Type B pancreatic cell (in vitro differentiated cells): ENCODE measurements at places on chromosomes 5 and 9. TPM values are rescaled to one million over a fixed set of nuclear protein-coding genes. Genes with fewer than 3 reads are reported as not detected.

DDX31 gene
- total RNA-seq, result 16.0 and 19.6 TPM in 2 replicates

LRRC19 gene
- 0.29 and 0.74 TPM in 2 replicates for total RNA-seq

GRCh38 chr5:175693741-175694140 lies 35.9 kb downstream of the HRH2 start:
- no peak for DNase-seq

- no peak for DNase-seq
Measured at GRCh38 chr5:164346785-164347630, 841.6 kb downstream of the MAT2B start.

IPO11 gene
- 32.4 and 41.0 TPM in 2 replicates for total RNA-seq

S1PR3 gene
- total RNA-seq, result 9.3 and 37.9 TPM in 2 replicates

GRCh38 chr9:133429214-133429613 lies 7.0 kb downstream of the ADAMTS13 start:
- no peak for DNase-seq

DNA sequence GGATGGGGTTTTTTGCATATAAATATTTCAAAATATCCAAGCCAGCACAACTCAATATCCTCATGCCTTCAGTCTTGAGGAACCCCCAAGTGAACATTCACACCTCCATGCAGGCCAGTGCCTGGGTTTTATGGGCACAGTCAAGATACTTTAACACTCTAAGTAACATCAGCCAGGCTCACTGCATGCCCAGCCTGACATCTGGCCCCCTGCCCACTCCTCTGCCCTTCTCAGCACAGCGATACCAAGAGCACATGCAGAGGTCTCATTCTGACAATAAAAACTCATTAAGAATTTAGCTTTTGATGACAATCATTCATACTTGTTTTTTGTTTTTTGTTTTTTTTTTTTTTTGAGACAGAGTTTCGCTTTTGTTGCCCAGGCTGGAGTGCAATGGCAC lies 250.0 kb downstream of the CWC27 start:
- no peak for DNase-seq

- DNase-seq, result no peak
Measured at GRCh38 chr5:68220914-68221313, 5.4 kb downstream of the PIK3R1 start.

DNA sequence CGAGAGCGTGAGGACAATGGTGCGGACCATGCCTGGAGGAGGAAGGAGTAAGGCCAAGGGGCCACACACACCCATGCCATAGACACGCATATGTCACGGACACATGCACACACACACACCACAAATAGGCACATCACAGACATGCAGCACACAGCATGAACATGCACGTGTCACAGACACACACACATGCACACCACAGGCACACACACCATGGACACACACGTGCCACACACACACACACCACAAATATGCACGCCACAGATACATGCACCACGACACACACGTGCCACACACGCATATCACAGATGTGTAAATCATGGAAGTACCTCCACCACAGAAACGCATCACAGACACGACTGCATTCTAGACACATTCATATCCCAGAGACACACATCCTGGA lies 16.7 kb downstream of the TERT start:
- DNase-seq, result no peak

SMIM32 gene
- 12.8 and 17.0 TPM in 2 replicates for total RNA-seq

- no peak for DNase-seq
Measured at GRCh38 chr5:72145348-72145747, 38.1 kb downstream of the MAP1B start.

DNA sequence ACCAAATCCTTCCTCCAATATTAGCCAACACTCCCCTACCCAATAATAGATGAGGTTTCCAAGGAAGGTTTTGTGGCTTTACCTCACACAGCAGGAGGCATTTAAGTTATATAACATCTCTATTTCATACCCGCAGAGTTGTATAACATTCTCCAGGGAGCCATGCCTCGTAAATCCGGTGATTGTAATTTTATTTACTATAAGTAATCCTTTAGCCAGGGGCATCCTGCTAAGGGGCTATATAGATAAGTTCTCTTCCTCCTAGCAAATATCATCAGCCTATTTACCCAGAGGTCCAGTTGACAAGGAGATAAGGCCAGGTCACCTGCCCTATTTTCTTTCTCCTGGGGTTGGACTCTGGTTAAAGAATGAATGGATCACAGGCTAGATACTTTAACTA lies 2051.0 kb downstream of the EFNA5 start:
- no peak for DNase-seq

DNA sequence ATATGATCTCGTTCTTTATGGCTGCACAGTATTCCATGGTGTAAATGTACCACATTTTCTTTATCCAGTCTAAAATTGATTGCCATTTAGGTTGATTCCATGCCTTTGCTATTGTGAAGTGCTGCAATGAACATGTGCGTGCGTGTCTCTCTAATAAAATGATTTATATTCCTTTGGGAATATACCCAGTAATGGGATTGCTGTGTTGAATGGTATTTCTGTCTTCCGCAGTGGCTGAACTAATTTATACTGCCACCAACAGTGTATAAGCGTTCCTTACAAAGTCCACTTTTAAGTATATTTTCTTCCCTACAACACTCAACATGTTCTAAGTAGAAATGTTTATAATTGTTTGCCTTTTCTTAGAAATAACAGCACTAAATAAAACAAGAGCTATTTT lies 521.9 kb downstream of the DTWD2 start:
- no peak for DNase-seq

DNA sequence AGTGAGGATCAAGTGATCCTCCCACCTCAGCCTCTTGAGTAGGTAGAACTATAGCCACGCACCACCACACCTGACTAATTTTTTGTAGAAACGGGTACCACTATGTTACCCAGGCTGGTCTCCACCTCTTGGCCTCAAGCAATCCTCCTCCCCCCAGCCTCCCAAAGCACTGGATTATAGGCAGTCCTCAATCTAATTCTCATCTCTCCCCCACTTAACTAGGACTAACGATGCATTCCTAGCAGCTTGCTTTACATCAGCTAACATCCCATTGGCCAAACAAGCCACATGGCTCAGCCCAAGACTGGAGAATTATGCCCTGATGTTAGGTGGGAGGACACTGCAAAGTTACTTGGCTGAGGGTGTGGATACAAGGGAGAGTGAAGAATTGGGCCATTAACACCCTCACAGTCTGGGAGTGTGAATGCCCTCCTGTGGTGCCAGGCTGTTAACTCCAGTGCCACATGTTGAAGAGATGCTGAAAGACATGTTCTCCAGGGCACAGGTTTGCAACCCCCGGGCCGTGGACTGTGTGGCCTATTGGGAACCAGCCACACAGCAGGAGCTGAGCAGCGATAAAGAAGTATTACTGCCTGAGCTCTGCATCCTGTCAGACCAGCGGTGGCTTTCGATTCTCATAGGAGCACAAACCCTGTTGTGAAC lies 5.3 kb upstream of the ZNF367 start:
- no peak for DNase-seq

CCDC192 gene
- total RNA-seq, result 0.31 and 2.0 TPM in 2 replicates

GRCh38 chr9:78777747-78778146 lies 480.8 kb downstream of the PSAT1 start:
- DNase-seq, result no peak

DNA sequence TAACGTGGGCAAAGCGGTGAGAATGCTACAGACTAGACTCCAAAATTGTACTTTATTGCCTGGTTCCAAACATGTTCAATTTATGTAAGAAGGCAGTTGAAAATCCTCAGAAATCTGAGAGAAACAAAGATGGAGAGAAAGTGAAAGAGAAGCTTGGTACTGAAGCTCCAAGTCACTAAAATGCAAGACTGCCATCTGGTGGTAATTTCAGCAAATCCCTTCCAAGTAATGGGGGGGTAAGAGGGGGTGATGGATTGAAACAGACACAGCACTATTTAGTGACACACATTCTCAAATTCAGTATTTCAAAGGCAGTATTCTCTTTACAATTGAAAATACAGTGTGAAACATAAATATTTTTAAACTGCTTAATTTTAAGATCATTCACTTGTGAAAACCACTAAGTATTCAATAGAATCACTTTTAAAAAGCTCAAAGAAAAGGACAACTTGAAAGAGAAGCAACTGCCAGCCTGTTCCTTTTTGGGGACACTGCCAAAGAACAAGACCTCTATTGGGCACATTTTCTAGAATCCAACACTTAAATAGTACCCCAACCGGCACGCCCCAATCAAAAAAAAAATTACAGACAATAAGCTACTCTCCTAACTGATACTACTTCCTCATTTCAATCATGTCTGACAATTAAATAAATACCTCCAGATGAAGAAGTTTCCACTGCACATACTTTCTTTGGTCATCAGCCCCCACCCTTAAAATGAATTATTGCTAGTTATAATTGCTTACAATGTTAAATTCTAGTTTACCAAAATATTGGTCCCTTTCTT lies 131.5 kb downstream of the AGTPBP1 start:
- no peak for DNase-seq

- no peak for DNase-seq
Measured at GRCh38 chr5:82656341-82656761, 378.2 kb upstream of the RPS23 start.

KCNV2 gene
- total RNA-seq, result not detected in 2 replicates

GRCh38 chr5:14306329-14306815 lies 163.2 kb downstream of the TRIO start:
- DNase-seq, result no peak

NEK6 gene
- total RNA-seq, result 4.6 and 19.3 TPM in 2 replicates

- DNase-seq, result no peak
Measured at GRCh38 chr9:77960356-77961153, 71.1 kb downstream of the GNAQ start.

DNA sequence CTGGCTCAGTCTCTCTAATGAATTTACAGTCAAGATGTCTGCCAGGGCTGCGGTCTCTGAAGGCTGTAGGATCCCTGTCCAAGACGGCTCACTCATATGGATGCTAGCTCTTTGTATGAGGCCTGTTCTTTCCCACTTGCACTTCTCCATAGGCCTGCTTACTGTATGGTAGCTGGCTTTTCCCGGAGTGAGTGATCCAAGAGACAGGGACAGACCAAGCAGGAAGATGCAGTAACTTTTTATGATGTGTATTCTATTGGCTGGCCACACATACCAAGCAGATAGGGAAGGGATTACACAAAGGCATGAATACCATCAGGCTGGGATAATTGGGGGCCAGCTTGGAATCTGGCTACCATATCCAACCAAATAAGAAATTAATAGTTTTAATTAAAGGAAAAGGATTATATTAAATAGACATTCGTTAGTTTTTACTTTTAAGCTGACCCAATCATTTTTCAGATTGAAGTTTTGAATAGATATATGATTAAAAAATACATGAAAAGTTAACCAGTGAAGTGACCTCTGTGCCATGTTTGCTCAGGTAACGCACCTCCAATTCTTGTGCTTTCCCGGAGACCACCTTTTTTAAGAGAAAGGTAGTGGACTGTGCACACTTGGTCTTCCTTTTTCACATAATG lies 20.6 kb downstream of the NSD1 start:
- DNase-seq, result no peak

PDCD1LG2 gene
- not detected in 2 replicates for total RNA-seq

PCDHGA10 gene
- total RNA-seq, result 9.8 and 18.5 TPM in 2 replicates

SAXO1 gene
- 0.48 TPM in 1 of 2 replicates, not detected in the other for total RNA-seq

- DNase-seq, result no peak
Measured at GRCh38 chr5:177253252-177253651, 50.3 kb downstream of the RAB24 start.

SLC25A48 gene
- 3.3 and 8.2 TPM in 2 replicates for total RNA-seq
